Glomerular endothelial cell (primary cell): ENCODE measurements at places on chromosomes 1 and 21.

DNA sequence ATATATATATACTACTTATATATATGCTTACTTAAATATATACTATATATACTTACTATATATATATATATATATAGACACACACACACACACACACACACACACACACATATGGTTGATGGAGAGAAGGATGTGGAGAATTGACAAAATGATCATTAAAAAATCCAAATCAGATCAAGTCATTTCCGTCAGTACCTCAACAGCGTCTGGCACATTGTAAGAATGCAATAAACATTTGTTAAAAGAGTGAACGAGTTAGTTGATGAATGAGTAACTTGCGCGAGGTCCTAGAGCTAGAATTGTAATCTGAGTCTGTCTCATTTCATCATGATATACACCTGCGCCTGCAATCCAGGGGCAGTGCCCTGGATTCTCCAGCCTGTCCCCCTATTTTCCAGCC lies 243.0 kb upstream of the MAP1LC3C start:
- no peak for DNase-seq

DNA sequence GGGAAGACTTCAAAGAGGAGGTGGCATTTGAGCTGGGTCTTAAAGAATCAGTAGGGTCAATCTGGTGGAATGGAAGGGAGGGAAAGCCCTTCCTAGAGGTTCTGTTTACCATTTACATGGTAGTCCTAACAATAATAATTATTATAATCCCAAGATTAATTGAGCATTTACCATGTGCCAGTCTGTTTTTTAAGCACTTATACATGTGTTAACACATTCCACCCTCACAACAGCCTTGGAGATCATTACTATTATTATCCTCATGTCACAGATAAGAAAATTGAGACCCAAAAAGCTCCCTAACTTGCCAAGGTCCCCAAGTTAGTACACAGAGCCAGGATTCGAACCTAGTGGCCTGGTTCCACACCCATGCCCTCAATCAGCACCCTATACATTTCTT lies 10.8 kb downstream of the GLIS1 start:
- DNase-seq: no peak

- no peak for DNase-seq
These were observed 3.0 kb downstream of the GGPS1 start for GRCh38 chr1:235331401-235331800.

- DNase-seq: no peak
These were observed 173.6 kb downstream of the RERE start for GRCh38 chr1:8643542-8644536.

GRCh38 chr21:19400223-19400770 lies 996.7 kb upstream of the TMPRSS15 start:
- no peak for DNase-seq

DNA sequence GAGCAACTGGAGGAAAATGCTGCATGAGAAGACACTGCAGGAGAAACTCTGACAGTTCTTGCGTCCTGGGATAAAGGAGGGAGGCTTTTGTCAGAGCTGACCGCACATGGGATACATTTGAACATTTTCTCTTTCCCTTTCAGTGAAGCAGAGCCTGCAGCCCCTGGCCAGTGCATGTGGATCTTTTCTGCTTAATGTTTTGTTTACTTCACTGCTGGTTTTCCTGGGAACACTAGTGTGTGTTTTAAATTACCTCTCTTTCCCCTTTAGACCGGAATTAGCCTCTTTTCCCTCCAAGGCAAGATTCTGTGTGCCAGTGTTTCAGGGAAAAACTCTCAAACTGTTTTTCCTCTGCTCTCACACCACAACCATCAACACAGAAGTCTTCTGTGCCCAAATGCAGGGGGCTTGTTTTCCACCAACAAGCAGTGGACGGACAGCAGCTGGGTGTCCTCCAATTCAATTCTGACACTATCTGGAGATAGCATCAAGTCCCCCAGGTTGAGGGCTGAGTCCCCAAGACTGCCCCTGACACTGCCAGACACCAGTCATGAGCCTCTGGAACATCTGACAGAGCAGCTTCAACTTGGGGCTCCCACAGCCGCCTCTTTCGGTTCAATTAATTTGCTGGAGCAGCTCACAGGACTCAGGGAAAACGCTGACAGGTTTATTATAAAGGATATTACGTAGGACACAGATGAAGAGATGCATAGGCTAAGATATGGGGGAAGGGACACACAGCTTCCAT lies 136.2 kb downstream of the RHOU start:
- no peak for DNase-seq

GRCh38 chr1:222777463-222777862 lies 37.4 kb upstream of the DISP1 start:
- no peak for DNase-seq

- DNase-seq: no peak
These were observed 148.8 kb downstream of the TGFB2 start for GRCh38 chr1:218493986-218494385.

DNA sequence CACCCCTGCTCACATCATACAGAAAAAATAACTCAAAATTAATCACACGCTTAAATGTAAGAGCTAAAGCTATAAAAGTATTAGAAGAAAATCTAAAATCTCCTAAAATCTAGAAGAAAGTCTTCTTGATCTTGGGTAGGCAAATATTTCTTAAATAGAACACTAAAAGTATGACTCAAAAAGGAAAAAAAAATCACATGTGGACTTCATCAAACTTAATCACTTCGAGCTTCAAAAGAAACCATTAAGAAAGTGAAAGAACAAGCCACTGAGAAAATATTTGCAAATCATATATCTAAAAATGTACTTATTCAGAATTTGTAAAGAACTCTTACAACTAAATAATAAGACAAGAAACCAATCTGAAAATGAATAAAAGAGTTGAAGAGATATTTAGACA lies 32.7 kb downstream of the LRRC52 start:
- DNase-seq: no peak

GRCh38 chr1:186465946-186466345 lies 5.0 kb upstream of the PDC start:
- DNase-seq: no peak

GRCh38 chr1:217139513-217139912 lies 416.3 kb upstream of the ESRRG start:
- no peak for DNase-seq

DNA sequence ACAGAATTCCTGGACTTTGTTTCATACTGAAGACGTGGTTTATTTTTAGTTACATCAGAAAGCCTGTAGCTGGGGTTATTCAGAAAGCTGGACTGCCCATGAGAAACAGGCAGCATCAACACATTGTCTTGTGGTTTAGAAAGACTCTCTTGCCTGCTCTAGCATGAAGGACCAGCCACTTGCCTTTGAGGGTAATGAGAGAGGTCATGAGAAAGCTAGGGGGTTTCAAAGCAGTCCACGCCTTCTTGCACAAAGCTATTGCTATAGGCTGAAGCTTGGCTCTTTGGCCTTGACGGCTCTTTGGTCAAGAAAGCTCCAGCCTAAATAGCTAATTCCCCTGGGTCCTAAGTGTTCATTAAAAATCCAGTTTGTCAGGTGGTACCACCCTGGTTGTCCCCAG lies 208.1 kb downstream of the PRDM2 start:
- DNase-seq: no peak

- no peak for DNase-seq
These were observed at the start of gene SH3D21 for GRCh38 chr1:36306210-36306901. TSS of gene SH3D21 (plus strand) at chr1:36306368. CDS start at chr1:36306421, 53 bp downstream.

DNA sequence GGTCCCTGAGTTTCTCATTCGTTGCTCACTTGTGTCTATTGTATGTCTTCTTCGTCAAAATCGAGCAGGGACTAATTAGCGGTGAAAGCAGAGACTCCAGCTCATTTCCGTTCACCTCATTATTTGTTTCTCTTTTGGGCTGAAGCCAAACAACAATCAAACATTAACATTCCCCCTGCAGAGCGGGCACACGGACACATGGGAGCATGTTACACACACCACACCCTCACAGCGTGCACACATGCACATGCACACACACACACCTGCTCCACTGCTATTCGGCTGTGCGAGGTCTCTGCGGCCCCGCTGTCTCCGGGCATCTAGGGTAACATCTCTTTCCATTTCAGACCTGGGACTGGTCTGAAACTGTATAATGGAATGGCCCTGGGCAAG lies 58.5 kb upstream of the LRRC8D start:
- DNase-seq: no peak

DNA sequence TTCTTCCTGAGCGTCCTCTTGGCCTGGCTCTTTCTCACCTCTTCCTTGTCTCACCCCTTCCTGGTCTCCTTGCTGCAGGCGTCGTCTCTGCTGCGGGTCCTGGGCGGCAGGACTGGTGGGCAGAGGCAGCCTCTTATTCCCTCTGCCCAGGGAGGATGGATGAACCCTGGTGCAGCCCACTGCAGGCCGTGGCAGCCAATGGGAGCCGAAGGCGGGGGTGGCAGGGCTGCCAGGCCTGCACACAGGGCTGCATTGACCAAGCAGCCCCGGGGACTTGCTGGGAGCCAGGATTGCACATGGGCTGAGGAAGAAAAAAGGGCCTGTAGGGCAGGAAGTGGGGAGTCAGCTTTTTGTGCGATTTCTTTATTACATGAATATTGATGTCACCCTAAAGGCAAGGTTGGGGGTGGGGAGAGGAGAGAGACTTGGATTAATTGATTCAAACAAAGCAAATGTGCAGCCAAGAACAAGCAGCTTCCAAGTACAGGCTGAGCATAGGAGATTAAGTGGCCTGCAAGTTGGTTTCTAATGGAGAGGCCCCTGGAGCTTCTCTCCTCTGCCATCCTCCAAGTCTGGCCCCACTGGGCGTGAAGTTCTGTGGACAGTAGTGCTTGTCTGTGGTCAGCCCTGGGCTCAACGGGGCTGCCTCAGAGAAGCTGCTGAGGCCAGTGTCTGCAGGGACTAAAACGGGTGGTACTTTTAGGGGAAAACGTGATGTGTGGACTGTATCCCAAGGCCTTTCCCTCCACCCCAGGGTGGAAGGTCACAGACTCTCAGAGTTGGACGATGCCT lies at the start of gene S100B:
Gene S100B, minus strand, starts transcription at position 108 of the 792 bp plus-strand sequence. CDS start 2,667 bp downstream, outside the sequence.
- DNase-seq: no peak

DNA sequence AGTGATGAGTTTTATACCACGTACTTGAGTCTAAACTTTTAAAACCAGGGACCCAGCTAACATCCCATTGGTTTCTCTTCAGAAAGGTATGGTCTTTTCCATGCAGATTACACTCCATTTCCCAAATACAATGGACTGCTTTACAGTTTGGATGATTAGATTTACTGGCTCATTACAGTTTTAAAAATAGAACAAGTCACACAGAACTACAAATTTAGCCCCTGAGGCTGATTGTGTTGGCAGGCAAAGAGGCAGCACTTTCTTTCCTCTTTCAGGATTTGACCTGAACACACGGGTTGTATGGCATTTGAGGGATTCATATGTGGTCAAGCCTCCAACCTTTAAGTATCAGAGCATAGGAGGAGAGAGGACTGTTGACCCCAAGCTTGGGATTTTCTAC lies 21.8 kb upstream of the VTCN1 start:
- DNase-seq: no peak

DNA sequence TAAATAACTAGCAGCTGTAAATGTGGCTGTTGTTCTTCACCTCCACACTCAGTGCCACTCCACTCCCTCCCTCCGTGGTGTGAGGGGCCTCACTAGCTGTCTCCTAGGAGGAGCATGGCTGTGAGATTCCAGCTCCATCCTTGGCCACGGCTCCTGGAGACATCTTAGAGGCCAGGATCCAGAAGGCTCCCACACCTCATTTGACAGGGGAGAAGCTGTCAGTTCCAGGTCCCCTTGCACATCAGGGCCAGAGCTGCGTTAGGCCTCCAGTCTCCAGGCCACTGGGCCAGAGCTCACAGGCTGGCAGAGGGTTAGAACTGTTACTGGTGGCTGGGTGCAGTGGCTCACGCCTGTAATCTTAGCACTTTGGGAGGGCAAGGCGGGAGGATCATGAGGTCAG lies 15.0 kb downstream of the PCSK9 start:
- DNase-seq: no peak

- DNase-seq: no peak
These were observed 7.0 kb downstream of the HSPG2 start for GRCh38 chr1:21930080-21930571.

GRCh38 chr1:1354271-1355247 lies 3.8 kb downstream of the MXRA8 start:
- no peak for DNase-seq

GRCh38 chr1:168767894-168768584 lies 39.0 kb upstream of the DPT start:
- DNase-seq: no peak

- no peak for DNase-seq
These were observed 698 bp upstream of the SLC22A15 start for GRCh38 chr1:115975569-115976061.

DNA sequence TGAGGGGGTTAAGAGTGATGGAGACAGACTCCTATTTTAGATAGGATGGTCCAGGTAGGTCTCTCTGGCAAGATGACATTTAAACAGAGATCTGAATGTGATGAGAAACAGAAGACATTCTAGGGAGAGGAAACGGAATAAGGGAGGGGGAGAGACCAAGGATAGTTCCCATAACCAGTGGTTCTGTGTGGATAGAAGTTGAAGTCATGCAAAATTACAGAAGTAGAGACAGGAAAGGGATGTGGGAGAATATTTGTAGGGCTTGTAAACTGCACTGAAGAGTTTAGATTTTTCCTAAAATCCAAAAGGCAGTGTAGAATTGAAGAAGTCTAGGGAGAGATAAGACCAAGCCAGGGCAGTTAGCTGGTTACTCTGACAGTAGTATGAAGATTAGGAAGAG lies 200.6 kb downstream of the GRIK1 start:
- DNase-seq: no peak

DNA sequence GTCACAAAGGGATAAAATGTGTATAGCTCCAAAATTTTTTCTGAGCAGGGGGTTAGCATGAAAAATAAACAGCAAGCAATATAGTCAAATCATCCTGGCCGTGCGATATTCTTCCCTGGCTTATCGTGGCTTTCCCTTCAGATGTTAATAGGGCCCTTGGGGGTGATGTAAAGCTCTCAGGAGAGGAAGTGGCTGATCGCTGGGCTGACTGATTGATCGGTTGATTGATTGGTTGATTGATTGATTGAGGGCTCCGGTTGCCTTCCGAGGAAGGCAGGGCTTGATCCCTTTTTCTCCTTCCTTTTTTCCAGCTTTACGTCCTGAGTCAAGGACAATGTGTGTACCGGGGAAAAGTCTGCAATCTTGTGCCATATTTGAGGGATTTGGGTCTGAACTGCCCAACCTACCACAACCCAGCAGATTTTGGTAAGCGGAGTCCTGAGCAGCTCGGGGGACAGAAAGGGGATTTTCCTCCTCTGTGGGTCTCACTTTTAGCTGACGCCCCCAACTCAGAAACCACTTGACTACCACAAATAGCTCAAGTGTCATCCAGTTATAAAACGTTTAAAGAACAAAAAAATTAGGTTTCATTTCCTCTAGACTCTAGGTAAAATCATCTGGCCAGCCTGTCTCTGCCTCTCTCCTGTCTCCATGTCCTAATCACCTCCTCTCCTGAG lies 29.5 kb downstream of the TFF3 start:
- no peak for DNase-seq

- no peak for DNase-seq
These were observed 93.8 kb upstream of the ETV3 start for GRCh38 chr1:157231846-157232525.

GRCh38 chr1:109925159-109925990 lies 14.7 kb downstream of the CSF1 start:
- DNase-seq: no peak

DNA sequence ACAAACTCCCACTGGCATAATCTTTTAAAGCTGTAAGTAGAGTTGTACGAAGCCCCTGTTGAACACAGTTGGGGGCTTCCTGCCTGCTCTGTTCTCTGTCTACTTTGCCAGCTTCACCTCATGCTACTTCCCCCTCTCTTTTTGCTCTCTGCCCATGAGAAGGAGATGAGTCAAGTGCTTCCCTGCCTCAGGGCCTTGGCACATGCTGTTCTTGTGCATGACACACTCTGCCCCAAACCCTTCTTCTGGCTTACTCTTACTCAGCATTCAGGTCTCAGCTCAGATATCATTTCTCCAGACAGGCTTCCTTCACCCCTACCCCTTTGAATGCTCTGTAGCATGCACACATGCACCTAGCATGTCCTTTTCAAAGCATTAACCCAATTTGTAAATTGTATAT lies 208.8 kb downstream of the FOXD2 start:
- DNase-seq: no peak
